Activated T-helper 1 cell treated with anti-CD3 and anti-CD28 coated beads, Interleukin-2, amount 50 U/mL, for 16 hours (primary cell): ENCODE measurements at places on chromosomes 5 and 9.

DNA sequence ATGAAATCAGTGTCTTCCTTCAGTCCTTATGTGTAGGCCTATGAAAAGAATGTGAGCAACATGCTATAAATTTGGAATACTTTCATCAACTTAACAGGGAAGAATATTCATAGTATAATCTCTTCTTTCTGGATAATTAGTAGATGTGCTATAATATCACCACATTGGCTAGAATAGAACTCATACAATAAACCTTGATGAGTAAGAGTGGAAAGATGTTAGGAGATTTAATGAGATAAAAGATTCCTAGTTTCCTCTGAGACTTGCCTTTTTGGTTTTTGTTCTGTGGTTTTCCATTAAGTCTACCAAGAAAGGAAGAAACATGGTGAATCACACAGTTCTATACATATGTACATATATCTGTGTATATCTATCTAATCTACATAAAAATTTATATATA lies 301.8 kb upstream of the PRR16 start:
- no peak for DNase-seq

GRCh38 chr5:151008210-151008491 lies 12.2 kb upstream of the GPX3 start:
- no peak for DNase-seq

DNA sequence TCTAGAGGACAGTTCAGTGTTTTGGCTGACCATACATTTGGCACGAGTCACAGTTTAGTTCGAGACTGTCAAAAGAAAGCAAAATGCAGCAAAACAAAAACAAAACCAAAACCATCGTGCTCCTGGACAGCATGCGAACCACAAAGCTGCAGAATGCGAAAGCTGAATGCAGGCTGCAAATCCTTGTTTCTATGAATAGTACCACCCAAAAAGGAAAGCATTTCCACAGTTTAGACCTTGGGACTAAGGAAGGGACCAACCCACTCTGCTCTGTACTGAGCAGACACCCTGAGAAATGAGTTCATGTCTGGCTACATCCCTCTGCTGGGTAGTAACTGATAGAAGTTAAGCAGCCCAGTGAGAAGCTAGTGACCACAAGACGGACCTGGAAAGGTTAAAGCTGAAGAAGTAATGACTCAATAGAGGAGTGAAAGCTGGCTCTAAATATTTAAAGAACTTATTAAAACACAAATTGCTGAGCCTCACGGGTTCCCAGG lies 3.9 kb downstream of the GCNT4 start:
- DNase-seq, result no peak

DNA sequence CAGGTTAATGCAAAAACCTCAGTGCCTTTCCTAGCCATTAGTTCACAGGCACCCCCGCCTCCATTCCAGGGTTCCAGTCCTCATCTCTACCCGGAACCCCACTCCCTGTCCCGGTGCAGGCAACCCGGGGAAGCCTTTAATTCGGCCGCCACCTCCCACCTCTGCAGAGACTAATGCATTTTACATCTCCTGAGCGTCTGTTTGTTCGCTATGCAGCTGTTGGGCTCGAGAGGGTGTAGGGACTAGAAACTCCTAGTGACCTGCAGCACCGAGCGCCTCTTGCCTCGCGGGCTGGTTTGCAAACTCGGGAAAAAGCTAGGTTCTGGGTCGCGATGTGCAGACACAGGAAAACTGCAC lies 3.6 kb downstream of the GDNF start:
- DNase-seq, result no peak

DNA sequence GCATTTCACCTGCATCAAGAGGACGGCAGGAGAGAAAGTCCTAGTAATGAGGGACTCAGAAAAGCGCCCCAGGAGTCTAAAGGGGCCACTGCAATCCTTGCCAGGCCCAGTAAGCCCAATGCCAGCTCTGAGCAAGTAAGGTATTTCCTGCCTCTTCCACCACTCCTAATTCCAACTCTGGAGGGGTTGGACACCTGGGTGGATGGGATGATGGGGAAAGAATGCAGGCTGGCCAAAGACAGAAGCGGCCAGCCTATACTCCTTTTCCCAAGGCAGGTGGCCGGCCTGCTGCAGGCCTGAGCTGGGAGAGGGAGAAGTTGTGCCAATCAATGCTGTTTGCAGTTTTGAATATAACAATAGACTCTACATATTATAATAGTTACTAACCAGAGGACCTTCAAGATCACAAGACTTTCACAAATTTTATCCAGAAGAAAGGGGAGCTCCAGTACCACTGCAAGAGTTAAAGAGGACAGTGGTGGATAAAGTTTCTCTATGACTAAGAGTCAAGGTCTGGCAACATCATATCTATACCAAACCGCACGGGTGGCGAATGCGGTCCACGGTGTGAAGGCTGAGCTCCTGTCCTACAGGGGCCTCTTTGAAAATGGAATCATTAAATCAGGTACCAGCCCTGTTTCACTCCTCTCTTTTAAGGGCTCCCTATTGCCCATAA lies 115.0 kb upstream of the TBC1D2 start:
- DNase-seq, result no peak

DNA sequence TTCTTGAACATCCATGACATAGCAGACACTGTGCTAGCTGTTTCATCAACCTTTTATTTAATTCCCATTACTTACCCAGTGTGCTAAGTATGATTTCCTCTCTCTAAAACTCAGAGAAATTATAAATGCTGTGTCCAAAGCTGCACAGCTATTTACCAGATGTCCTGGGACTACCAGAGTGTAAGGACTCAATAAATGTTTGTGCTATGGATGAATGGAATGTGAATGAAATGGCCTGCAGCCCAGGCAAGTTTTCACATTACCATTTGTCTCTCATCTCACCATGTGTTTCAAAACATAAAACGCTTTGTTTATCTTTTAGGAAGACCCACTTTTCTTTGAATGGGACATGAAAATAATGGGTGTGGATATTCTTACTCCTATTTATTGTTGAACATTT lies 96.2 kb downstream of the ARHGEF28 start:
- DNase-seq, result no peak

GRCh38 chr9:126672634-126673284 lies 59.0 kb downstream of the LMX1B start:
- no peak for DNase-seq

DNA sequence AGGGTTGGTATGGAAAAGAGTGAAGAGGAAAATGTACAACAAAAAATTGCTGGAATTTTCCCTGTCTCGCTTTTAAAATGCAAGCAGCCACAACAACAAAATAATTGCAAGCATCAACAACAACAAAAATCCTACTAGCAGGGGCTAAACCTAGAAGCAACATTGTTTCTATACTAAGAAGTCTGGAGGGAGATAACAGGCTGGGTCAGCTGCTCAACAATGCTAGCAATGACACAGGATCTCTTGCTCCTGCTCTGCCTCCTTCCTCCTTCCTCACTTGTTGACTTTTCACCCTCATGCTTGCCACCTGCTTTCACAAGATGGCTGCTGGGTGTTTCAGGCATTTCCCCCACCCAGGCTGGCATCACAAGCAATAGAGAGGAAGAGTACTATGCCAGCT lies 7.6 kb upstream of the AOPEP start:
- DNase-seq, result no peak

GRCh38 chr5:150662731-150663516 lies 1.9 kb downstream of the MYOZ3 start:
- no peak for DNase-seq

DNA sequence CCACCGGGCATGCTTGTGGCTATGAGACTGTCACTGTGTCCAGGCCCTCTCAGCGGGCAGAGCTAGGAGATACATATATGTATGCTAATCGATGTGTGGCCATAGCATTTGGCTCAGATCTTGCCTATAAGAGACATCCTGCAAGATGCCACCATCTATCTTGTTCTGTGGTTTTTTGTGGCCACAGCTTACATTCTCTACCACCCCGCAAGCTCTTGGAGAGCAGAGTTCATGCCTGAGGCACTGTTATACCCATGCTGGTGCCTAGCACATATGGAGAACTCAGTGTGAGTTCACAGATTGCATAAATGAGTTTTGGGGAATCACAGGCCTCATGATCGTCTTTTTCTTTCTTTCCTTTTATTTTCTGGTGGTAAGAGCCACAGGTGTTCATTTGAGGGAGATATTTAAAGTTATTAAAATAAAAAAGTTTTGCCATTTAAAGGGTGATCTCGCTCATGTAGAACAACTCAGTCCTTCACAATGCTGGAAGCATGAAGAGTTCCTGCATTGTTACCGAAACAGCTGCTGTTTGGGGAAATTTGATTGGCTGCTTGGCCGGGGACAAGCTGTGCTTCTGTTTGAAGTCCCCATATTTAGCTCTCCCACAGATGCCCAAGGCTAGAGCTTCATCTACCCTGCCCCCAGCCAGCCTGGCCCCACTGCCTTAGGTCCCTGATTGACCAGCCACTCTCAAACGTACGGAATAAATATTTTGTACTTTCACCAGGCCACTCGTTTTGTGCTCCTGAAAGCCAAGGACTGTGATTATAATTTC lies 169.2 kb upstream of the MAP1B start:
- DNase-seq, result no peak

DNA sequence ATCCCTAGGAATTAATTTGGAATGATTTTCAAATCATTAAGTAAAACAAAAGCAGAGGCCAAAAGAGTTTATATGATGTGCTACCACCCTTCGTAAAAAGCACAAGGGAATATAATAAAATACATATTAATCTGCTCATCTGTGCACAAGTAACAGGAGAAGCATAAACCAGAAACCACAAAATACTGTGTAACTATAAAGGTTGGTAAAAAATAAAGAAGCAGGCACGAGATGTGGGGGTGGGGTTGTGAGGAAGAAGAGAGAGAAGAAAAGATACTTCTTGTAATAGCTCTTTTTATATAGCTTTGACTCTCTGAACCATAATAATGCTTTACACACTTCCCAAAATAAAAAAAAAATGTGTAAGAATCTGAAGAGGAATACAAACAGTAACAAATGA lies 214.9 kb upstream of the EFNA5 start:
- DNase-seq, result no peak

- DNase-seq, result no peak
These were observed 466.1 kb downstream of the SPATA31D1 start for GRCh38 chr9:82454509-82455190.

DNA sequence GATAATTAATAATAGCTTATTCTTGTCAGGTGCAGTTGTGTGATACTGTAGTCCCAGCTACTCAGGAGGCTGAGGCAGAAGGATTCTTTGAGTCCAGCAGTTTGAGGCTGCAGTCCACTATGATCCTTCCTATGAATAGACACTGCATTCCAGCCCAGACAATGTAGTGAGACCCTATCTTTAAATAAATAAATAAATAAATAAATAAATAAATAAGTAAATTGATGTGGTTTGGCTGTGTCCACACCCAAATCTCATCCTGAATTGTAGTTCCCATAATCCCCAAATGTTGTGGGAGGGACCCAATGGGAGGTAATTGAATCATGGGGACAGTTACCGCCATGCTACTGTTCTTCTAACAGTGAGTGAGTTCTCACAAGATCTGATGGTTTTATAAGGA lies 5.6 kb upstream of the ELL2 start:
- no peak for DNase-seq

GRCh38 chr5:20367178-20367577 lies 379.2 kb upstream of the CDH18 start:
- DNase-seq, result no peak
